ENCODE measurements at places on chromosomes 1 and 21.

- DNase-seq, result peak; percentile 66
These were observed 26.8 kb downstream of the BCAS2 start for GRCh38 chr1:114554577-114554976.

- peak; percentile 11 for DNase-seq
These were observed 122.2 kb upstream of the ADGRL4 start for GRCh38 chr1:79128722-79129121.

GRCh38 chr1:70210820-70211219 lies 5.4 kb upstream of the LRRC40 start:
- DNase-seq, result no peak

DNA sequence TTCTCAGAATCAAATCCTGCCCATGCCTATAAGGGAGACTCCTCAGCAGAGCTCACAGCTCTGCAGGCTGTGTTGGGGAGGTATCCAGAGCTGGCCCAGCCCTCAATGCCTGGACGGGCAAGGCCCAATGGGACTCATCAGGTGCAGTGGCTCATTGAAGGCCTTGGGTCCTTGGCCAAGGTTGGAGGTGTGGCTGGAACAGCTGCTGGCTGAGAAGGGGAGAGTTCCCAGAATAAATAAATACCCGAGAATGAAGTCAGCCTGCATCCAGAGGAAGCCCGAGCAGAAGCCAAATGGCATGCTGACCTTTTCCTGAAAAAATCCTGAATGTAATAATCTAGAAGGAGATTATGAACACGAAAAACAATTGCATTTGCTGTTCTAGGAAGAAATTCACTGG lies 25.2 kb upstream of the IKBKE start:
- peak; percentile 75 for DNase-seq

- DNase-seq, result no peak
These were observed 105.7 kb upstream of the COL6A1 start for GRCh38 chr21:45875881-45876280.

DNA sequence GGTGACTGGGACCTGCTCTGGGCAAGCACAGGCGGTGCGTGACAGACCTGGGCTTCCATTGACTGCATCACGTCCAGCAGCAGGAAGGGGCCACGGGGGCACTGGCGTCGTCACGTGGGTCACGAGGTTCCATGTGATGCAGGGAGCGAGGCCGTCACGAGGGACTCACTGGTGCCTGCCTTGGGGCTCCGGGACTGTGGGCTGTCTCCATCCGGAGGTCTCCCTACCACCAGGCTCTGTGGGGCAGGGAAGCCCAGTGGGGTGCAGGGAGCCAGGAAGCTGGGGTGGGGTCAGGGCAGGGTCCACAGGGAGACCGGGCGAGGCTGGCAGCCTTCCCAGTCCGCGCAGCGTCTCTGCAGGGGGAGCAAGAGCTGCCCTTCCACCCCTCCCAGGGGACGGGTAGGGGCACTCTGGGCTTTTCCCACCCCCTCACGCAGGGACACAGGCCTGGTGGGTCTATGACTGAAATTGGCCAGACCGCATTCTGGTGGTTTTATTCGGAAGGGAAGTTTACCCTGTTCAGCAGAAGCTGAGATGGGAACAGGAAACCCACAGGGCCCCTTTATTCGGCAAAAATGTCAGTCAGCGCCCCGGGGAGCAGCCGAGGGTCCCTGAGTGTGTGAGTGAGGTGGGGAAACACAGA lies 416 bp upstream of the TNFRSF14 start:
- DNase-seq, result no peak

GRCh38 chr21:18069875-18070274 lies 174.8 kb upstream of the CHODL start:
- DNase-seq, result no peak

DNA sequence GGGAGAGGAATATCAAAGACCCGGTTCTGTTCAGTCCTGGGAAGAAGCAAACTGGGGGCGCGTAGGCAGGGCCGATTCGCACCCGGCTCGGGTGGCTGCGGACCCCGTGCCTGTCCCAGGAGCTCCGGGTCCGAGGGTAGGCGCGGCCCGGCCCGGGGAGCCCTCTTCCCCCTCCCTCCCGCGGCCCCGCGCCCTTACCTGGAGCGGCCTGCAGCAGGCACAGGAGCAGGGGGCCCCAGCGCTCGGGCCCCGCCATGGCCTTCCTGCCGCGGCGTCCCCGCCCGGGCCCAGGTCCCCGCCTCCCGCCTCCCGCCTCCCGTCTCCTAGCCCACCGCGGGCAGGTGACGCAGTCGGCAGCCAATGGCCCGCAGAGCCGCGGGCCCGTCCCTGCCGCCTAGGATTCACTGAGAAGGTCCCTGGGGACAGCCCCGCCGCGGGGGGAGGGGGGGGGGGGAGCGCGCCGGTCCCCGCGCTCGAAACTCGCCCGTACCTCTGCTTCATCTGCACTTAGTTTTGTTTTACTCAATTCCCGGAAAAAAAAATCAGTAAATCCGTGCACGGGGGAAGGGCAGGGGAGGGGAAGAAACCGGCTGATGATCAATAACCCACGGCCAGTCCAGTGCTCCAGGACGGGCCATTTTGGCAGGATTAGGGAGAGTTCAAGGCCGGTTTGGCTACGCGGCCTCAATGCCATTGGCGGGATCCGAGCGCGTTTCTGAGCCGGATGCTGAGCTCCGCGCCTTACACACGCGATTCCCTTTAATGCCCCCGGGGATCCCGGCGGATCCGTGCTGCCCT lies at the start of gene IFNLR1:
Gene IFNLR1, minus strand, starts transcription at position 297 of the 798 bp plus-strand sequence. Its CDS starts 41 bp downstream, at position 256.
- DNase-seq, result no peak

DNA sequence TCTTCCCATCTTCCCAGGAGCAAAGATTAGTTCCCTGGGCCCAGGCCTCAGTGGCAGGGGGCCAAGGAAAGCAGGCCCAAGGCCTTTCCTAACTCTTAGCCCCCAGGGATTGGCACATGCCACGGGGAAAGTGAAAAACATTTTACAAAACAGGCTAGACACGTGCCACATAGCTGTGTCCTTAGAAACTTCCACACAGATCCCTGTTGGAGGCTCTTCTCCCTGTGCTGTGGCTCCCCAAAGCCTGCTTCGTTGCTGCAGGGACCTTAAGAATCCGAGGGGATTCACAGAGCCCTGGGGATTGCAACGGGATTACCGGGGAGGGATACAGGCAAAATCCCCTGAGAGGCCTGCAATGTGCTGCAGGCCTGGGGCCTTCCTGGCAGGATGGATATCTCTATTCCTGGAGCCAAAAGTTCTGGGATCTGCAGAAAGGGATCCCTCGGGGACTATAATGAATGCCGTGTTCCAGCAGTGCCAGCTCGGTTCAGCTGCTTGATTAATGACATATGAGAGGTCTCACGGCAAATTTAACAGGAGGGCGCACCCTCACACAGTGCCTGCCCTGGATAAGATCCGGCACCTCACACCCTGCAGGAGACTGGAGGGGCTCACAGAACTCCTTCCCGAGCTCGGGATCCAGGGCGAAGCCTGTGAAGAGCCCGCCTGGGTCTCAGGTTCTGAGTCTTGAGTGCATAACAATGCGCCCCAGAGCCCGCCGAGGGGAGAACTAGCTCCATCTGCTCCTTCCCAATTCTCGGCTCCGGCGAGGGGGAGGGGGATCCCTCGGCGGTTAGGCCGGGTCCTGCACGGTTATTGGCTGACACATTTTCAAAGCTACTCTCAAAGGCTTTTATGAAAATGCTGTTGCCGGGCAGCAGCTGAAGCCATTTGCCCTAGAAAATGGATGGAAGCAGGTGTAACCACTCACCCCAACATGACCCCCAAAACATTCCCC lies 15.3 kb upstream of the RGS8 start:
- peak; percentile 95 for DNase-seq

- DNase-seq, result peak; percentile 44
These were observed 65.7 kb downstream of the MAP3K7CL start for GRCh38 chr21:29195981-29196669.

DNA sequence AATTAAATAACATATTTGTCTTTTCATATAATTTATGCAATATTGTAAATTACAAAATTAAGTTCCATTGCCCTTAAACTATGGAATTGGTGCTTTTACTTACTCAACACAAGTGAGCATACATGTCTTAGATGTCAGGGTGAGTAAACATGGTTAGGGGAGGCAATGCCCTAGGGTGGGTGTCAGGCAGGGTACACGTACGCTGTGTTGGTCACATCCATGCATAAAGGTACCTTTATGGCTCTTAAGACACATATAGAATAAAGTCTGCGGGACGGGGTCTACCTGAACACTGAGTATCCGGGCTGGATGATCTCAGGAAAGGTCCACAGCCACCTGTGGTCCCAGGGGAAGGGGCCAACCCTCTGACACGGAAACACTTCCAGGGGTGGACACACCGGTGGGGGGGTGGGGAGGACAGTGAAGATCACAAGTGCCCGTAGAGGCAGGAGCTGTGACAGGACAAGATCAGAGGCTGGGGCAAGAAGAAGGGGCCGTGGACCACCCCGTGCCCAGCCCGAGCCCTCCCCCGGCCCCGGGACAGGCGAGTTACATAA lies 720 bp downstream of the LIN9 start:
- DNase-seq, result peak; percentile 53

GRCh38 chr1:243798726-243799125 lies 51.3 kb downstream of the AKT3 start:
- no peak for DNase-seq

DNA sequence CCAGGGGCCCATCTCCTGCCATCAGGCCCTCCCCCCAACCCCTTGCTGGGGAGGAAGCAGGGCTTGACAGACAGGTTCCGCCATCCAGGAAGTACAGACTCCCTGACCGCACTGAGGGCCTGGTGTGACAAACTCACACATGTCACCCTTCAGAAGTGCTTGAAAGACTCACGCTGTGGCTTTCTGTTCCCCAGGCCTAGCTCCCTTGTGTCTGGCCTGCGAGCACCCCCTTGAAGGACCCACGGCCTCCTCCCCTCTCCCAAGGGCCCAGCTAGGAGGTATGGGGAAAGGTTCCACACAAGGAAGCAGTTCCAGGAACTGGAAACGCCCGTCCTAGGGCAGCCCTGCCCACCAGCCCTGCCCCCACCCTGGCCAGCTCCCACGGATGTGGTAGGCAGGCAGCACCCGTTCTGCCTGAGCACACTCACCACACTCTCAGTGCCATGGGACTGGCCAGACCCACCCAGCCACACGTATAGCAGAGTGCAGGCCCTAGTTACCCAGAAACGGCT lies 26.7 kb downstream of the SLC2A1 start:
- no peak for DNase-seq

DNA sequence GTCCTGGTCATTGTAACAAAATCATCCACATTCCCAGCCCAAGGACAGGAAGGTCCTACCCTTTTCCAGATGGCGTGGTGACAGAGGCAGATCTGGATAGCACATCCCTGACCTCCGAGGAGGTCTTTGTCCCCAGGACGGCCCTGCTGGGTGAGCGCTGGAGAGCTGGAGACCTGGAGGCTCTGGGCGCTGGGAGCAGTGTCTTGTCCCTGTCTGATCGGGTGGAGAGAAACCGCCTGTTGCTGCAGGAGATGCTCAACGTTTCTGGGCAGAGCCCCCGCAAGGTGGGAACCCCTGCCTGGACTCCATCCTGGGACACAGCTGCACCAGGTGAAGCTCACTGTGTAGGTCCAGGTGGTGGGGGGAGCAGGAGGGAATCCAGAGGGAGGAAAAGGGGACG lies 4.1 kb downstream of the KIAA1614 start:
- DNase-seq, result no peak

DNA sequence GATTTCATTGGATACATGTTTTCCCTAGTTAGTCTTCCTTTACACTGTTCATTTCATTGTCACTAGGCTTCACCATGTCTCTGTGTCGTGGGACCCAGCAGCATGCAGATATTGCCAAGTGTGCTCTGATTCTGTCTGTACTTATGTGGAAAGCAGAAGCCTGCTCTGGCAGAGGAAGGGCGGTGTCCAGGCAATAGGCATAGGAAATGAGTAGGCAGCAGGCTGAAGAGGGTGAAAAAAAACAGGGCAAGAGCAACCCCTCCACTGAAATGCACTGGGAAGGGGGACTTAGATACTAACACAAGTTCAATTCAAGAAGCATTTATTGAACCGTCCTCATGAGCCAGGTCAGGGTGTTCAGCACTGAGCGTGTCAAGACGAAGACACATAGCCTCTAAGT lies 85.2 kb upstream of the VAV3 start:
- DNase-seq, result no peak

DNA sequence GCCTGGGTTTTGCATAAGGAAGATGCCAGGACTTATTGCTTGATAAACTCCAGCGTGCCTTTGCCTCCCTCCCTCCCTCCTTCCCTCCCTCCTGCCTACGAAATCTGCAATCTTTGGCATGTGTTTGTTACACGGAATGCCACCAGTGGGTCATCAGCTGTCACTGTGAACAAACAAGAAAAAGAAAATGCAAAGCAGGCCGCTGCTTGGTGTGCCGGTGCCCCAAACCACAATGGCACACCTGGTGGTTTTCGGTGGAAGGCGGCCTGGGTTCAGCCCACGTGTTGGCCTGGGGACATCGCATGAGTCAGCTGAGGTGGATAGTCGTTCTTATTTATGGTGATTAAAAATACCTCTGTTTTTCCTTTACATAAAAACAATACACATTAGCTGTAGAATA lies 16.3 kb upstream of the IFNLR1 start:
- no peak for DNase-seq
